ENCODE measurements at places on chromosomes 6 and 20.

- DNase-seq = no peak
Observed at GRCh38 chr6:163711615-163712565, 297.4 kb downstream of the QKI start.

- no peak for DNase-seq
Observed at GRCh38 chr6:124463271-124463670, 499.0 kb upstream of the RNF217 start.

DNA sequence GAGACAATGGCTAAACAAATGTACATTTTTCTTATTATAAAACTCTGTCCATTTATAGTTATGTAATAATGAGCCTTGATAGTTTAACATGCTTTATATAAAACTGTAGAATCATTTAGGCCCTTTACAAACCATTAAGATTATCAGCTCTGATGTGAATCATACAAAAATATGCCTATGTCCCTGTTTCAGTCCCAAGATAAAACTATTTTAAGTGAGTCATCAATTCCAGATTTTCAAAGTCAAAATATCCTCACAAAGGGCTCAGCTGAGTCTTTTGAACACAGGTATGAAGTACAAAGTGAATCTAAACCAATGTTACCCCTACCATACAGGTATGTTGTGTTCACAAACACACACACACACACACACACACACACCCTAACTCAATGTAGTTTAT lies 88.0 kb downstream of the PTPRK start:
- DNase-seq = no peak

- DNase-seq = no peak
Observed at GRCh38 chr6:45965792-45966191, 49.9 kb downstream of the CLIC5 start.

DNA sequence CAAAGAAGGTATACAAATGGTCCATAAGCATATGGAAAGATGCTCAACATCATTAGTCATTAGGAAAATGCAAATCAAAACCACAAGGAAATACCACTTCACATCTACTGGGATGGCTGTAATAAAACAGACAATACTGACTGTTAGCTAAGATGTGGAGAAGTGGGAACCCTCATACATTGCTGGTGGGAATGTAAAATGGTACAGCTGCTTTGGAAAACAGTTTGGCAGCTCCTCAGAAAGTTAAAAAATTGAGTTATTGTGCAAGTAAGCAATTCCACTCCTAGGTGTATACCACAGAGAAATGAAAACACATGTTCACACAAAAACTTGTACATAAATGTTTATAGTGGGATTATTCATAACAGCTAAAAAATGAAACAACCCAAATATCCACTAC lies 173.0 kb upstream of the JAG1 start:
- DNase-seq = no peak

DNA sequence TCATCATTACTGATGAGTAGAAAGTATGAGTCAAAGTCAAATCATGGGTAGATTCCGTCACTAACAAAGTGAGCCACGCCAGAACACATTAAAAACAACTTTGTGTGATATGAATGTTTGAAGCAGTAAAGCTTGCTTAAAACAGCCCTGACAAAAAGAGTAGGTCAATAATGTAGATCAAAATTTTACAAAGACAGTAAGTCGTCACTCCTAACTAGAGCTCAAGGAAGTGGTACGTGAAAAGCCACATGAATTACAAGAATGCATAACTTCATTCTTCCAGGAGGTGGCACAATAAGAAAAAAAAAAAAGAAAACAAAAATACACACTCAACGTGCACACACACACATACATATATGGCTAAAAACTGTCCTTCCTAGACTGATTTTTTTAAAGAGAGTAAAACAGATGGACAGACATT lies 69.9 kb downstream of the HACE1 start:
- DNase-seq = no peak

DNA sequence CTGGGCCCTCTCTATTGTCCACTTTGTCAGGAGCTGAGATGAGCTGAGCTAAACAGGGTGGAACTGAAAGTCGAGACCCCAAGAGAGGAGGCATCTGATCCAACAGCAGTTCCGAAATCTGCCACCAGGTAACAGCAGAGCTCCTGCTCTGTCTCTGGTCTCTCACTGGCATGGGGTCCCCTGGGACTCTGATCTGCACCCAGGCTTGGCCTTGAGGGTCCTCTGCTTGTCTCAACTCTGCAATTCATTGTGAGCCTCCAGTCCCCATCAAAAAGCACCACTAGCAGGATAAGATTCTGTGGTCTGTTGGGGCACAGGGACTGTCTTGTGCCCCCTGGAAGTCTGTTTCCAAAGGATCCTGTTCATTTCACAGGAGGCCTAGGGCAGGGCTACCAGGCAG lies 62.5 kb upstream of the TOP1 start:
- DNase-seq = no peak

DNA sequence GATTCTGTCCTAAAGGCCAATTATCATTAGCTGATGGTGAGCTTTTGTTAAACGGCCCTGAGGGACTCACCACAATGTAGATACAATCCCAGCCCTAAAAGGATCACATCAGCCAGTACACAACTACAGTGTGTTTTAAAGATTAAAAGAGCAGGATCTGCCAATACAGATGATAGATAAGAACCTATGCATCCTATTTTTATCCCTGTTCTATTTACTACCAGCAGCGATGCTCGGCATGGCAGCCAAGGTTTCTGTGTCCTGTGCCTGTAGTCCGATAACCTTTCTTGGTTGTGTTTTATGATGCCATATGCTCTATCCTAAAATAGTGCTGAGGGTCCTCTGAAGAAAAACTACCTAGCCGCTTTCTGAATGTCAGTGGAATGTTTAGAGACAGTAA lies 289.4 kb downstream of the PHACTR1 start:
- no peak for DNase-seq

DNA sequence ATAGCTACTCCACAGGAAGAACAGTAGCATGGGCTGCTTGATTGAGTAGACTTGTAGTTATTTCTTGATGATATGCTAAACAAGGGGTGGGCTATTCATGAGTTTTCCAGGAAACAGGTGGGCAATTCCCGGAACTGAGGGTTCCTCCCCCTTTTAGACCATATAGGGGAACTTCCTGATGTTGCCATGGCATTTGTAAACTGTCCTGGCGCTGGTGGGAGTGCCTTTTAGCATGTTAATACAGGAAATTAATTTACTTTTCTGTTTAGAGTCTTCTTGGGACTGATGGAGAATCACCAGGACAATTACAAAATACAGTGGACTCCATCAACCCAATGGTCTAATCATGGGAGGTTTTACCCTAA lies 22.7 kb downstream of the CYP24A1 start:
- DNase-seq = no peak

GRCh38 chr6:48027704-48028435 lies 83.1 kb downstream of the PTCHD4 start:
- DNase-seq = peak; percentile 14

- peak; percentile 32 for DNase-seq
Observed at GRCh38 chr6:105646391-105646867, 243.5 kb upstream of the PREP start.

- no peak for DNase-seq
Observed at GRCh38 chr20:56395166-56395565, 2.7 kb downstream of the CSTF1 start.

- no peak for DNase-seq
Observed at GRCh38 chr6:125722886-125723285, 26.5 kb upstream of the HEY2 start.

DNA sequence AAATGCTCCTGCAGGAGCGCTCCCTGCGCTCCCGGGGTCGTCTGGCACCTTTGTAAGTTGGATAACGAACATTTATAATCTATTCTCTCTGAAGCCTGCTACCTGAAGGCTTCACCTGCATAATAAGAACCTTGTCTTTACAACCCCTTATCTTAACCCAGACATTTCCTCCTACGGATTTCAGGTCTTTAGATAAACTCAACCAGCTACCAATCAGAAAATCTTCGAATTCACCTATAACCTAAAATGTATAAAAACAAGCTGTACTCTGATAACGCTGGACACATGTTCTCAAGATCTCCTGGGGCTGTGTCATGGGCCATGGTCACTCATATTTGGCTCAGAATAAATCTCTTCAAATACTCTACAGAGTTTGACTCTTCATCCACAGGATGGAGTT lies 4.1 kb upstream of the KCNK5 start:
- no peak for DNase-seq

- no peak for DNase-seq
Observed at GRCh38 chr20:18637224-18637623, 49.4 kb downstream of the DTD1 start.

- DNase-seq = no peak
Observed at GRCh38 chr20:12860619-12861247, 148.0 kb upstream of the SPTLC3 start.

GRCh38 chr20:21022925-21023324 lies 83.2 kb downstream of the LINC00237 start:
- DNase-seq = no peak

- DNase-seq = no peak
Observed at GRCh38 chr6:43258807-43259686, 15.8 kb downstream of the TTBK1 start.

GRCh38 chr6:129631070-129631469 lies 78.9 kb downstream of the ARHGAP18 start:
- DNase-seq = no peak

DNA sequence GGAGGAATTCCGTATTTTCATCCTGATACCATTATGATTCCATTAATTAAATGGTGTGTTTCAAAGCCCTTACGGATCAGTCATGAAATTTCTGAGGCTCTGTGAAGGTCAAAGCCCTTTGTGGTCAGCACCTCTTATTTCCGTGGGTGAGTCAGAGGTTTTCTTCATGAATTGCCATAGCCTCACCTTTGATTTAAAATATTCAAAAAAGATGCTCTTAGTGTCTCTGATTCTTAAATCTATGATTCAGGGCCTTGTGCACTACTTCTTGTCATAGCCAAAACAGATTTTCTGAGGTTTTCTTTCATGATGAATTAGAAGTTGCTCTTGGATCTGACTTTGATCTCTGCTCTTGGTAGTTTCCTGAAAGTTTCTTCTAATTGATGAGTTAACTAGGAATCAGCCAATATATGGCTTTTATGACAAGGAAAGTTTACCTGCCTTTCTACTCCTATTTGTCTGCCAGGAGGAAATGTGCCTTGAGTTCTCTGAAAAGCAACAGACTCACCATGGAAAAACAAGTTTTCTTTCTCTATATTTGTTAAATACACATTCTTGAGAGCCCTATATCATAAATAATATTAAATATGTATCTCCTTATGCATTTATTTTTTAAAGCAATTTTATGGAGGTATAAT lies 613.0 kb downstream of the UTRN start:
- DNase-seq = no peak

- DNase-seq = no peak
Observed at GRCh38 chr20:40694246-40694645, 5.2 kb upstream of the MAFB start.

DNA sequence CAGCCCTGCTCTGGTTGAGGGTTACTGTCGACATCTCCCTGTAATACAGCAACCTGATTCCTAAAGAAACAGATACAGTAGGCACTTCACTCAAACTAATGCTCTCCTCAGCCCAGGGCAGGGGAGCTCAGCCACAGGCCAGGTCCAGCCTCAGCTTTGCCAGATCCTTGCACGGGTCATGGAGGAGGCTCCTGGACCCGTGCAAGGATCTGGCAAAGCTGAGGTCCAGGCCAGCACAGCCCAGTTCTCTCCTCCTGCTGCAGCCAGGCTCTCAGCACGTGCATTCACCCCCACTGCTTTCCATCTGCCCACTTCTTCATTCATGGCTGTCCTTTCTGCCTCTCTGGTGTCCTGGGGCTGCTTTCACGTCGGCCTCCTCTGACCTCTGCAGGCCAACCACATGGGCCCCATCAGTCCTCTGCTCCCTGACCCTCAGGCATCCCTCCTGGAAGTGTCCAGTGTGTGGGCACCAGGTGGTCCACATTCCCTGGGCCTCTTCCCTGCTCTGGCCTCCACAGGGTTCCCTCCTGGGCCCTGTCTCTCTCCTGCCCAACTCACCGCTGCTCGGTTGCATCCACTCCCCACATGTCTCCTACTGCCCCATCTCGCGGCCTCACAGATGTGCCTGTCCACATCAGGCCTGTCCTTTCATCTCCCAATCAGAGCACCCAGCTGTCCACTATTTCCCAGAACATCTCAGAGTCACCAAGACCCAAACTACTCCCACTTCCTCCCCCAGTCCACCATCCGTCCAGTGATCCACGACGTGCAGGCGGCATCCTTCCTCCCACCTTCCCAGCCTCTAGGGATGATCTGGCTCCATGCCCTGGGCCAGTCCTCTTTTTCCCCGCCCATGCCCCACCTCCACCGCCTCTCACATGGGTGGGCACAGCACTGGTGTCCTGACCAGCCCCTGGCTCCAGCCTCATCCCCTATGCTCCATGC lies 11.8 kb upstream of the CD93 start:
- no peak for DNase-seq

GRCh38 chr6:136404007-136404406 lies 114.4 kb upstream of the BCLAF1 start:
- DNase-seq = no peak

DNA sequence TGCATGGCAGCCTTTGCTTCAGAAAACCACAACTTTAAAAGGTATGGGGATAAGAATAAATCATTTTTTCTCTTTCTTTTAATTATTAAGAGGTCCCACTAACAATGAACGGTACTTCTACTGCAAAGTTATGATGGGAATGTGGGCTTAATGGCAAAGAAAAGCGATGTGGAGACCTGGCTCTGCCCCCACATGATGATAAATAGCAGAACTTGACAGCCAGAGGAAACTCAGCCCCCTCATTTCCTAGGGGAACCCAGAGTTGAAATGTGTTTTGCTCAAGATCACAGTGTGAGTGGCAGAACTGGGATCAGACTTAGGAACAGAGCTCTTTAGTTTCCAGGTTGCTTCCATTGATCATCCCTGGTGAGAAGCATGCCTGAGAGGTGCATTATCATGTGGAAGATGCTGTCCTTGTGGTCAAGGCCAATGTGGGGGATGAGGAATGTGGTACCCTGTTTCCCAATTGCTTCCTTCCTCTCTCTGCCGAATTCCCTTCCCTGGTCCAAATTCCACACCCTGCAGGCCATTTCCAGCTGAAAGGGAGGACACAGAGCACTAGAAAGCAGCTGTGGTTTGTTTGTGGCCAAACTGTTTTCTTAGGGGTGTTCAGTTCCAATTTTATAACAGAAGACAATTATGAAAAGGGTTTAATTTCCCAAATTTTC lies 66.0 kb downstream of the BACH2 start:
- DNase-seq = no peak

GRCh38 chr20:51100617-51101016 lies 77.7 kb upstream of the KCNG1 start:
- no peak for DNase-seq

DNA sequence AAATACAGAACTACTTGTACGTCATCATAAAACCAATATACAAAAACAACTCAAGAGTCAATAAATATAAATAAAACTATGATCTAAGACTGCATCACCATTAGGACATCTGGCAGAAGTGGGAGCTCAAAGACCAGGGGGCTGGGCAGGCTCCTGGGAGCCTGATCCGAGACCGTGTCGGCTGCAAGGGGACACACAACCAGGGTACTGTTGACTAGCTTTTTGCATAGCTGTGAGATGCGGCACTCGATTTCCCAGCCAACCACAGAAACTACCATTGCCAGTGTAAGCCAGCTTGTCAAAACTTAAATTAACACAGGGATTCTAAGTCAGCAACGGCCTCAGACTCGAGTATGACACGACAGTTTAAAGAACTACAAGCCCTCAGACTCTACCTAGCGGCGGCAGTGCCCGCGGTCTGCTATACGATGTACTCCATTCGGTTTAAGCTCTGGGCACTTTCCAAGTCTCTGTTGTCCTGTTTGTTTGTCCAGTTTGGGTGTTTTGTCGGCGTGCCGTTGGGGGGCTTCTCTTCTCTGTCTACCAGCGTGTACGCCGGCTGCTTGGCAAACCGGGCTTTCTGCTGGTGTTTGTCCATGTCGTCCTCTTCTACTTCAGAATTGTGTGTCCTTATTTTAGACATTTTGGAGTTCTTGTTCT lies 34.6 kb downstream of the JAG1 start:
- DNase-seq = no peak
